Activated T-helper 9 cell treated with anti-CD3 and anti-CD28 coated beads, Interleukin-2, amount 50 U/mL, for 16 hours (primary cell): ENCODE measurements at places on chromosomes 6 and 20.

- DNase-seq: no peak
Observed at GRCh38 chr6:41966961-41967311, 25.3 kb upstream of the CCND3 start.

DNA sequence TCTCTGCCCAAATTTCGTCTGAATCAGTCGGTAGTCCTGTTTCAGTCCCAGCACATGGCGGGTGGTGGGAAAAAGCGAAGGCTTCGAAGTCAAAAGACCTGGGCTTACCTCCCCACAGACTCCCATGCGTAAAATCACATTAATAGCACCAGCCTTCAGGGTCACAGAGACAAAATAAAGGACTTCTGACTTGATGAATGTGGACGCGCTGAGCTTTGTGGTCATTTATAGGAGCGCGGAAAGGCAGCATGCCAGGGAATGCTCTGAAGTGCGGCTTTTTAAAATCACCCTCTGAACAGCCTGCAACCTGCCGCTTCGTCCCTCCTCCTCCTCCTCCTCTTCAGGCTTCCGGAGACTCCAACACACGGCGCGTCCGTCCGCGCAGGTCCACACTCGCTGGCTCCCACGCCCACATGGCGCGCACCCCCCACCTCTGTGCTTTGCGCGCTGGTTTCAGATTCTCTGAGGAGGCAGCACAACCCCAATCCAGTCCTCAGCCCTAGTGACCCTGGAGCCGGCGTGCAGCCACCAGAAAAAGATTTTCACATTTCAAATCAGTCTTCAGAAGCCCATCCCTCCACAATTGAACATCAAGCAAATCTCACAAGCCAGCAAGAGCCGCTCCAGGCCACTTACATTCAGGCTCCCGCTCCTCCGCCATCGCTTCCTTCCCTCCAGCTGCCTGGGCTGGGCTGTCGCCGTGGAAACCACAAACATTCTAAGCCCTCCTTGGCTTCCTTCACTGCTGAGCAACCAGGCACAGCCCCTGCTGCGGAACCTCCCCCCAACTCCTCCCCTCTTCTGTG, at the start of gene C6orf118:
Gene C6orf118, minus strand, starts transcription at position 680 of the 806 bp plus-strand sequence. Its CDS starts 19 bp downstream, at position 661.
- DNase-seq: no peak

DNA sequence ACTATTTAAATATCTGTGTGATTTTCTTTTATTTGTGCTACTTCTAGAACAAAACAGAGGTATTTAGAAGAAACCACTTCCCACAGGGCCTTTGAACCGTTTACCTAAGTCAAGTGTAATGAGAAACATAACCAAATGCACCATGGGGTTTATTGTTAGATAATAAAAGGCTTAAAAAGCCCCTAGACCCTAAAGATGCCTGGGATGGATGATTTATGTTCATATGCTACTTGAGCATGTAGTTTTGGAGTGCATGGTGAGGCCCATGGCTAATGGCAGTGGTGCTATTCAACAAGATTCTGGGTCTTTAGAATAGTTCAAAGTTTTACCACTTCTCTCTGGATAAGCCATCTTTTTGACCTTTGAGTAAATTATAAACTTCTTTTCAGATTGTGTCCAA, 65.9 kb downstream of the MTHFD1L start:
- no peak for DNase-seq

GRCh38 chr20:2872459-2873009, 747 bp upstream of the PTPRA start:
- DNase-seq: peak; percentile 66

DNA sequence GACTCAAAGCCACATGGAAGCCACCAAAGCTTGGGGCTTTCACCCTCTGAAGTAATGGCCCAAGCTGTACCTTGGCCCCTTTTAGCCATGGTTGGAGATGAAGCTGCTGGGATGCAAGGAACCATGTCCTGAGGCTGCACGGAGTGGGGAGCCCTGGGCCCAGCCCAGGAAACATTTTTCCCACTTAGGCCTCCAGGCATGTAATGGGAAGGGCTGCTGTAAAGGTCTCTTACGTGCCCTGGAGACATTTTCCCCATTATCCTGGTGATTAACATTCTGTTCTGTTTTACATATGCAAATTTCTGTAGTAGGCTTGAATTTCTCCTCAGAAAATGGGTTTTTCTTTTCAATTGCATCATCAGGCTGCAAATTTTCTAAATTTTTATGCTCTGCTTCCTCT, 558.2 kb downstream of the EYS start:
- DNase-seq: no peak

DNA sequence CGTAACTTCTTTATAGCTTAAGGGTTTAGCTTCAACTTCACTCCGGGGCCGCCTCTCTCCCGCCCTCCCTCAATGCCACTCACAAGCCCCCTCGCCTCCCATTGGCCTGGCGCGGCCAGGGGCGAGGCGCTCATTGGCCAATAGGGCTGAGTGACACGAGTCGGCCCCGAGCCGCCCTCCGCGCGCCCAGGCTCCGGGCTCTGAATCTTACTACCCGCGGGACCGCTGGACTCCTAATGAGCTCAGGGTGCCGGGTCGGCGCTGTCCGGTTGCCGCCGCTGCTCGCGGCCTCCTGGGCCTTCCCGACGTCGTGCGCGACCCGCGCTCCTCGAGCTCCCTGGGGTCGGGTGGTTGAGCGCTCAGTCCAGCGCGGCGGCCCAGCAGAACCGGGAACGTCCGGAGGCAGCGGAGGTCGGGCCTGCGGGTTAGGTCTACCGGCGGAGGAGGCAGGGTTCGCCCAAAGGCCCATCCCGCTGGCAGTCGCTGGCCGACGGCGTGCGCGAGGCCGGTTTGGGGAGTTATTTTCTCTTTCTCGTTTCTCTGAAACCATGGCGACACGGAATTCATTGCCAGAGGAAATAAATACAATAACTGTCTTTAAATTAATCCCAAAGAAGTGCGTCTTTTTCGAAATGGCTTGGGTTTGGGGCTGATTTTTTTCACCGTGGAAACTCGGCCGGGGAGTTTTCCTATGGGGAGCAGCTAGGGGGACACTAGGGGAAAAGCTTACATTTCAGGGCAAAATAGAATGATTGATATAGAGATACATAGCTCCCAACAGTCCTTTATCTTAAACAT, at the start of gene SIM1:
Gene SIM1, minus strand, starts transcription at position 19 of the 798 bp plus-strand sequence. CDS start 1,453 bp downstream, outside the sequence.
- no peak for DNase-seq

GRCh38 chr6:235763-236360, 56.4 kb upstream of the DUSP22 start:
- DNase-seq: peak; percentile 51
